ENCODE measurements at places on chromosomes 16 and 17.
A peak's percentile ranks its signal among the peaks of the same experiment; 100 is the strongest.

- no peak for DNase-seq
Measured at GRCh38 chr16:69890892-69891282, 60.2 kb upstream of the CLEC18A start.

GRCh38 chr16:65546353-65546791, 424.5 kb upstream of the CDH11 start:
- DNase-seq = no peak

- DNase-seq = no peak
Measured at GRCh38 chr17:15036238-15036637, 228.9 kb downstream of the PMP22 start.

- peak; percentile 88 for DNase-seq
Measured at GRCh38 chr17:50151937-50152547, 1.6 kb upstream of the PPP1R9B start.

- no peak for DNase-seq
Measured at GRCh38 chr17:63494300-63494928, 17.6 kb downstream of the ACE start.

DNA sequence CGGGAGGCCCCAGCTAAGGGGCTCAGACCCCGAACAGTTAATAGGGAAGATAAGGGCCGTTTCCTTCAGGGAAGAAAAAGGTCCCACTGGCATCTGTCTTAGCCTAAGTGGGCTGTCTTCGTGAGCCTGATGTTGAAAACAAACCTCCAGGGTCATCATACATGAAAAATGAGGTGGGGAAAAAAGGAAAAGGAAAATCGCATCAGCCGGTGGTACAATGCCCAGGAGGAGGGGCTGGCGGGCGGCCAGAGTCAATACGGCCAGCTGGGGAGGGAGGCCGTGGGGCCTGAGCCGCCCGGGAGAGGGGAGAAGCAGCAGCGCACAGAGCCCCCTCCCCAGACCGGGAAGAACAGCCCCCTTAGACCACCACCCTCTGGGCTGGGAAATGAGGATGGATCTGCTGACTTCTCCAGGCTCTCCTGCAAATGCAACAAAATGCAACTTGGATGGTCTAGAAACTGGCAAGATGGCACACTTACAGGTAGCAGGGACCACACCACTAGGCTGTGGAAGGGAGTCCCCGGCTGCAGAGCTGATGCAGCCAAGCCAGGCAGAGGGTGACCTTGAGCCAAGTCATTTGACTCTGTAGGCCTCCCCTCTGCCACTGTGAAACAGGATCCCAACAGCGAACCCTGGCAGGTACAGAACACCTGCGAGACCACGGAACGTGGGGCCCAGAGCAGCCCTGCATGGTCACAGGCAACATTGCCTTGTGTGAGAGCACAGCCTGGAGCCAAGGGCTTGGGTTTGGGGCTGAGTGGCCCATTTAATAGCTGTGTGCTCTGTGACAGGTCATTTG, 448.5 kb downstream of the SOX9 start:
- no peak for DNase-seq

DNA sequence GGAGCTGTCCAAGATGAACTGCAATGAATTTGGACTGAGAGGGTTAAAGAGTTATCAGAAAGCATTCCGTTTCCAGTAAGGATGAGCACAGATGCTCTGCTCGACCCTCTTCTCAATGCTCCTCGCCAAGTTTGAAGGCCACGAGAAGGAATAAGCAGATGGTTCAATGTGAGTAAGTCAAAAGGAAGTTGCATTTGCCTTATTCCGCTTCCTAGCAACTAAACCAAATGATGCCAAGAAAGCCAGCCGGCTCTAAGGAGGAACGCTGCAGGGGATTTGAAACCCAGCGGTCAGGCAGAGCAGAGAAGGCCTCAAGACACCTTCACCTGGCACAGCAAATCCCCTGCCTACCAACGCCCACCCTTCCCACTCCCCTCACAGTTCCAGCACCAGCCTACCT, 52.1 kb upstream of the CNEP1R1 start:
- no peak for DNase-seq

DNA sequence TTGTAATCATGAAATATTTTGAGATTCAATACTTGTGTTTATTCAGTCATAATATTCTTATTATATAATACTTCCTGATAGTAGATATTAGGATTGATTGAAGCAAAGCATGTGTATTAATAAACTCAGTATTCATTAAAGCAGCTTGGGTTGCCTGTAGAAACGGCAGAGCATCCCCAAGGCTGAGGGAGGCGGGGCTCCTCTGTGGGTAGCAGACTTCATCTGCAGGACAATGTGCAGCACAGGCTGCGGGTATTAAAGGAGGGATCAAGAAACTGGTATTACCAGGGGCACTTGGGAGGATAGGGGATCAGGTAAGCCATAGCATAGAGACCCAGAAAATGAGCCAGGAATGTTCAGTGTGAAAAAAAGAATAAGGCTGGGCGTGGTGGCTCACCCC, 213.6 kb downstream of the PRKCA start:
- DNase-seq = no peak

GRCh38 chr17:46841561-46842379, 9.6 kb upstream of the WNT9B start:
- no peak for DNase-seq

- no peak for DNase-seq
Measured at GRCh38 chr16:14003074-14003570, 68.0 kb upstream of the MRTFB start.

DNA sequence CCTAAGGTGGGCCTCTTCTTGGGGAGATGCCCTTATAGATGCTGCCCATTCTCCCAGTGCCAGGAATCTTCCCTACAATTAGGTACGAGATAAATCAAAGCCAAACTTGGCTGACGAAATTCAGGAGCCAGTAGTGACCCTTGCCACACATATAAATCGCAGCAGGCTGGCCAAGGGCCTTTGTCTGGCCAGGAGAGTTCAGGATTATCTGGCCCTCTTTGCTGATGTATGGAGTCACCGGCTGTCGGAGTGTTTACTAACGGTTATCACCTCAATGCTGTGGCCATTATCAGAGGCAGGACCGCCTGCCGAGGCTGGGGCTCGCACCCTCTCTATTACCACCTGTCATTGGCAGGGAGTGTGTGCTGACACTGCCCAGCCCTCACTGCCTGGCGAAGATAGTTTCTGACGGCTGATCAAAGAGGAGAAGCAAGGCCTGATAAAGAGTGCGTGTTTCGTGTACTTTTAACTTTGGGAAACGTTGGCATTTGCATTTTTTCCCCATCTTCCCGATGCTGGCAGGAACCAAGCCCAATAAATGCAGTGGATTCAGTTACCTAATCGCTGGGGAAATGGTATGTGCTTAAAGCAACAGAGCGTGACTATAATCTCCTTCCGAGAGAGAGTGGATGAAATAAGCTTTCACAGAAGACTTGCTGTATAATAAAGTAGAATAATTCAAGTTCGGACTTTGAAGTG, 32.8 kb upstream of the TBX2 start:
- no peak for DNase-seq

DNA sequence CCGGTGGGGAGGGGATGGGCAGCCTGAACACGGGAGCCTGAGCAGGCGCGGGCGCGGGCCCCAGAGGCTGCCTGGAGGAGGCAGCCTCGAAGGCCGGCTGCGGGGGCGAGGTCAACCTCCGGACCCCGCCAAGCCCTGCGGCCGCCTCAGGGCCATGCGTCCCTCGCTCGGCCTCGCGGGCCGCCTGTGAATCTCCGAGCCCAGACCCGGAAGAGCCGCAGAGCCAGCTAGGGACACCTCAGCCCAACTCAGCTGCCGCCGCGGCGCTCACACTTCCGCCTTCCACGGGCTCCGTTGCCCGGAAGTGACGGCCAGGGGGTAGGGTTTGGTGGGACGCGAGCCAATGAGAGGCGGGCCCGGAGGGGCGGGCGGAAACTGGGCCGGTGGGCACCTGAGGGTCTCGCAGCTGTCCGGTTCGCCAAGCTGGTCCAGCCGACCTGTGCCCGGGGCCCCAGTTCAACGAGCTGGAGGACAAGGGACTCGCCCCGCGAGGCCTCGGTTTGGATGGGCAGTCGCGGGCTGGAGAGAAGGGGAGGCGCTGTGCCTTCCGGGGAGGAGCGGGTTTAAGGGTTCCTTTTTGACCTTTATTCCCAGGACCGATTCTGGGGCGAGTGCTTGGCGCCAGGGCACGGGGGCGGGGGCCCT, at the start of gene SLC38A10:
Gene SLC38A10, minus strand, starts transcription at position 277 of the 645 bp plus-strand sequence. CDS start 386 bp downstream, outside the sequence.
- DNase-seq = peak; percentile 77
